ENCODE measurements at places on chromosomes 1 and 21. TPM values are rescaled to one million over a fixed set of nuclear protein-coding genes. Genes with fewer than 3 reads are reported as not detected.

GRCh38 chr1:79437540-79437939, 431.0 kb upstream of the ADGRL4 start:
- no peak overlapping the region for H3K27ac ChIP-seq
- no peak overlapping the region for H3K4me3 ChIP-seq
- no peaks in the 10 kb centered on the region for H3K36me3 ChIP-seq

DNA sequence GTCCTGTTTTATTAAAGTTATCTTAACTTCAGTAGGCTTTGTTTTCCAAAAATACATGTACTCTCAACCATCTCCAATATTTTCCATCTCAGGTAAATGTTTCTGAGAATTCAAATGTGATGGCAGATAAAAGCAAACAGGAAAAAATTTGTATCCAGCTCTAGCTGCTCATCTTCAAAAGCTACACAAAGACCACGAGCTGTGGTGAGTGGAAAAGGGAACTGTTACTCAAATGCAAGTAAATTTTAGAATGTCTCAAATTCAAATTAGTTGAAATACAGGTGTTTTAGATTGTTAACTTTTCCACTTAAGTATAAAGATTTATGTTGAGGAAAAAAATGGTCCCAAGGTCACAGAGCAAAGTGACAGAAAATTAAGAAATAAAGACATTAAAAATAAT, 216.0 kb downstream of the SLC45A1 start:
- H3K4me3 ChIP-seq = no peak overlapping the region
- no peaks in the 10 kb centered on the region for H3K4me1 ChIP-seq
- H3K27me3 ChIP-seq = no peaks in the 10 kb centered on the region
- H3K36me3 ChIP-seq = no peaks in the 10 kb centered on the region
- no peak for DNase-seq

GRCh38 chr1:174174461-174175329, 15.4 kb downstream of the RABGAP1L start:
- no peak overlapping the region for H3K27ac ChIP-seq
- DNase-seq = no peak
- H3K27me3 ChIP-seq = no peaks in the 10 kb centered on the region
- no peaks in the 10 kb centered on the region for H3K36me3 ChIP-seq

- no peaks in the 10 kb centered on the region for H3K4me1 ChIP-seq
- no peaks in the 10 kb centered on the region for H3K27me3 ChIP-seq
- H3K36me3 ChIP-seq = no peaks in the 10 kb centered on the region
- no peak overlapping the region for H3K4me3 ChIP-seq
- no peak for DNase-seq
Measured at GRCh38 chr1:11333631-11334030, 60.6 kb downstream of the UBIAD1 start.

The CENPS gene
- polyA plus RNA-seq = 13.2 TPM

- no peak overlapping the region for H3K4me3 ChIP-seq
- DNase-seq = no peak
- H3K4me1 ChIP-seq = no peaks in the 10 kb centered on the region
- H3K36me3 ChIP-seq = no peaks in the 10 kb centered on the region
Measured at GRCh38 chr1:199616947-199617346, 410.6 kb upstream of the NR5A2 start.

GRCh38 chr1:92944901-92945747, 16.1 kb downstream of the DIPK1A start:
- no peak overlapping the region for H3K4me3 ChIP-seq
- no peak for DNase-seq
- H3K27me3 ChIP-seq = no peaks in the 10 kb centered on the region
- no peak overlapping the region for H3K27ac ChIP-seq
- peaks cover 26% of the 10 kb centered on the region for H3K4me1 ChIP-seq
- H3K36me3 ChIP-seq = no peaks in the 10 kb centered on the region

GRCh38 chr1:175089136-175089718, 21.6 kb downstream of the TNN start:
- H3K36me3 ChIP-seq = no peaks in the 10 kb centered on the region
- H3K4me1 ChIP-seq = no peaks in the 10 kb centered on the region
- no peak overlapping the region for H3K4me3 ChIP-seq
- H3K27ac ChIP-seq = no peak overlapping the region
- no peak for DNase-seq

DNA sequence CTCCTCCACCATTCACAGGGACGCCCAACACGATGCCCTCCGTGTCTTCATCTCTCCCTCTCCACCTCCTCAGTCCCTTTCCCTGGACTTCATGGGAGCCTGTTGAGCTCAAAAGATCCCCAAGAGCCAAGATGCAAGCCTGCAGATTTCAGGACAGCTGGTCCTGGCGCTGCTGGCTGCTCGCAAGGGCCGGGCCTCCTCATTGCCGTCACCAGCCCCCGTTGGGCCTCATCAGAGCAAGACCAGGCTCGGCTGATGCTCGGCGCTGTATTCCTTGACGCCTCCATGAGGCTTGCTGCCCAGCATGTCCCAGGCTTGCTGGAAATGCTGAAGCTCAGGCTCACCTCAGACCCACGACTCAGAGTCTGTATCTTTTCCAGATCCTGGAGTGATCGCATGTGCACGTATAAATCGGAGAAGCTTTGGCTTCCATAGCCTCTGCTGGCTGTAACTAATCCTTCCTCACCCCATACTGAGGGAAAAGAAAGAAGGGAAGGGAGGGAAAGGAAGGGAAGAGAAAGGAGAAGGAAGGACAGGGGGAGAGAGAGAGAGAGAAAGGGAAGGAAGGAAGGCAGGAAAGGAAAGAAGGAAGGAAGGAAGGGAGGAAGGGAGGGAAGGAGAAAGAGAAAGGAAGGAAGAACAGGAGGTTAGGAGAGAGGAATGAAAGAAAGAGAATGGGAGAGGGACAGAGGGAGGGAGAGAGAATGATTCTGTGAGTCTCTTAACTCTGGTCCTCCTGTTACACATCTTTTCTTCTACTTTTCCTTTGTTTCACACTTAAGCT, 94.6 kb downstream of the KCNJ15 start:
- H3K4me3 ChIP-seq = no peak overlapping the region
- DNase-seq = no peak
- H3K36me3 ChIP-seq = no peaks in the 10 kb centered on the region
- H3K27me3 ChIP-seq = no peaks in the 10 kb centered on the region
- peaks cover 8% of the 10 kb centered on the region for H3K4me1 ChIP-seq
- H3K27ac ChIP-seq = no peak overlapping the region

DNA sequence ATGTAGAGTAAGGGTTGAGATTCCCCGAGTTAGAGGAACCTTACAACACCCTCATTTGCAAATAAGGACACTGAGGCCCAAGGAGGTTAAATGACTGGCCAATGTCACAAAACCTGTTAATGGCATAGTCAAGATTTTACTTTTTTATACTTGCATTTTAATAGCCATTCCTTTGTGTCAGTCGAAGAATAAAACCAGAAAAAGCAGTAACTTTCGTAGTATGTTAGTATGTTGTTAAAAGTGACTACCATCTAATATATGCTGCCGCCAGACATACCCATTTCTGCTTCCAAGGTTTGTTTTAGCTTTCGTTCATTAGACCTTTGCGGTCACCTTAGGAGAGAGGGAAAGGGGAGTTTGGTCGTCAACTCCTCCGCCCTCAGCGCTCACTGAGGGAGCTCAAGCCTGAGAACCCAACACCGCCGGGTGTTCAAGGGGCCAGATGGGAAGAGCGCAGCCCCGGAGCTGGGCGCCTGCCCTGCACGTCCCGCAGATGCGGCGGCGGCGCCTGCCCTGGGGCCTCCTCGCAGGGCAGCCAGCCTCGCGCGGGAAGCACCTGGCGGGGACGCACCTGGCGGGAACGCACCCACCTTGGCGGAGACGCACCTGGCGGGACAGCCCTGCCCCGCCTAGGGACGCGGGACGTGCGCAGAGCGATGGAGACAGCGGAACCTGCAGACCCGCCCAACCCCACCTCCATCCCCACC, 466 bp downstream of the VPS26C start:
- peak overlapping the region; percentile 95 for H3K4me3 ChIP-seq
- no peaks in the 10 kb centered on the region for H3K27me3 ChIP-seq
- peak overlapping the region; percentile 90 for H3K27ac ChIP-seq
- H3K4me1 ChIP-seq = peaks cover 7% of the 10 kb centered on the region
- no peak for DNase-seq
- peaks cover 3% of the 10 kb centered on the region for H3K36me3 ChIP-seq

DNA sequence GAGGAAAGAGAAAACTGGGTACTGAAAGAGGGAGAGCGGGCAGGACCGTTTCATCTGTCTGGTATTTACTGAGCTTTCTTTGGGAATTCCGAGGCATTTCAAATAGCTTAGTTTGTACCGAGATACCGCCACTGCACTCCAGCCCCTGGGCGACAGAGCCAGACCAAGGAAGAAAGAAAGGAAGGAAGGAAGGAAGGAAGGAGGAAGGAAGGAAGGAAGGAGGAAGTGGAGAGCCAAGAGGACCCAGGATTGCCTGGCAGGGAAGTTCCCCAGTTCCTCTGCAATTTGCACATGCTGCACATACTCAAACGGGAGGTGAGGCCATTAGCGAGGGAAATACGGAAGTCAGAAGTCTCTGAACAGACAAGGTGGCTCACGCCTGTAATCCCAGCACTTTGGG, 961 bp upstream of the FUCA1 start:
- H3K36me3 ChIP-seq = peaks cover 4% of the 10 kb centered on the region
- H3K4me1 ChIP-seq = peaks cover 15% of the 10 kb centered on the region
- H3K27ac ChIP-seq = peak overlapping the region; percentile 57
- DNase-seq = no peak
- H3K4me3 ChIP-seq = no peak overlapping the region

DNA sequence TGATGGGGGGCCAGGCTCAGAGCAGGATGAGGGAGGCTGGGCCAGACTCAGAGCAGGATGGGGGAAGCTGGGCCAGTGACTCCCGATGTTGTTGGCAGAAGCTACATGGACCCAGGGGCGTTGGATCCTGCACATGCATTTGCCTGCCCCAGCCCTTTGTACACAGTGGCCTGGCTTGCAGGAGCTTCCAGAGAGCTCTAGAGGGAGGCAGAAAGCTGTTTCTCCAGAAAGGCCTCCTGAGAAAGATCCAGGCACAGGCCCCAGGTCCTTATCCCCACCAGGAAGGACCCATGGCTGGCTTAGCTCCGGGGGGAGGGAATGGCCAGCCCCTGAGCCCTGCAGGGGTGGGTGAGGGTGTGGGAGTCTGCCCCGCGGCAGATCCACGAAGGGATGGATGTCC, 106.6 kb upstream of the ACTRT2 start:
- H3K4me3 ChIP-seq = no peak overlapping the region
- no peak overlapping the region for H3K27ac ChIP-seq
- DNase-seq = no peak

DNA sequence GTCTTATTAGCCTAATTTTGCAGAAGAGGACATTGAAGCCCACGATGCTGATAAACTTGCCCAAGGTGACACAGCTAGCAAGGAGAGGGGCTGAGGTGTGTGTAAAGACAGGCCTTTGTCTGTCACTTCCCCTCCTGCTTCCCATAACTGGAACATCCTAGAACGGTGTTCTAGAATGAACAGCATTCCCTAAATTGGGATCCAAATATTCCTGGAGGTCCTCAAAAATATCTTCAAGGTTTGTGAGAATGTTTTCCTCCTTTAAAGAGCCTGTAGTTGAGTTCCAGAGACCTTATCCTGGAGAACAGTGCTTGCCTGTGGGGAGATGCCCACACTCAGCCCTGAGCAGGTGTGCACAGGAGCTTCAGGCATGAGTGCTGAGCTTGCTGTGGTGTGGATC, 41.5 kb upstream of the SAMD13 start:
- no peak overlapping the region for H3K27ac ChIP-seq
- H3K36me3 ChIP-seq = no peaks in the 10 kb centered on the region
- DNase-seq = no peak
- H3K27me3 ChIP-seq = no peaks in the 10 kb centered on the region
- H3K4me3 ChIP-seq = no peak overlapping the region

- no peak overlapping the region for H3K4me3 ChIP-seq
- H3K36me3 ChIP-seq = no peaks in the 10 kb centered on the region
- DNase-seq = no peak
Measured at GRCh38 chr1:220803401-220804201, 16.9 kb downstream of the MTARC1 start.

The NOS1AP gene
- not detected for polyA plus RNA-seq

GRCh38 chr1:27392778-27393635, 585 bp downstream of the GPR3 start:
- peak overlapping the region; percentile 57 for H3K4me3 ChIP-seq
- DNase-seq = no peak
- H3K27me3 ChIP-seq = no peaks in the 10 kb centered on the region
- peaks cover 18% of the 10 kb centered on the region for H3K4me1 ChIP-seq
- H3K36me3 ChIP-seq = no peaks in the 10 kb centered on the region

GRCh38 chr1:202229376-202229775, 35.8 kb downstream of the LGR6 start:
- no peaks in the 10 kb centered on the region for H3K27me3 ChIP-seq
- no peak overlapping the region for H3K27ac ChIP-seq
- no peak overlapping the region for H3K4me3 ChIP-seq
- DNase-seq = no peak

- H3K27ac ChIP-seq = no peak overlapping the region
- no peak for DNase-seq
- no peaks in the 10 kb centered on the region for H3K4me1 ChIP-seq
- H3K4me3 ChIP-seq = no peak overlapping the region
Measured at GRCh38 chr1:52166996-52167753, 25.3 kb downstream of the ZFYVE9 start.

DNA sequence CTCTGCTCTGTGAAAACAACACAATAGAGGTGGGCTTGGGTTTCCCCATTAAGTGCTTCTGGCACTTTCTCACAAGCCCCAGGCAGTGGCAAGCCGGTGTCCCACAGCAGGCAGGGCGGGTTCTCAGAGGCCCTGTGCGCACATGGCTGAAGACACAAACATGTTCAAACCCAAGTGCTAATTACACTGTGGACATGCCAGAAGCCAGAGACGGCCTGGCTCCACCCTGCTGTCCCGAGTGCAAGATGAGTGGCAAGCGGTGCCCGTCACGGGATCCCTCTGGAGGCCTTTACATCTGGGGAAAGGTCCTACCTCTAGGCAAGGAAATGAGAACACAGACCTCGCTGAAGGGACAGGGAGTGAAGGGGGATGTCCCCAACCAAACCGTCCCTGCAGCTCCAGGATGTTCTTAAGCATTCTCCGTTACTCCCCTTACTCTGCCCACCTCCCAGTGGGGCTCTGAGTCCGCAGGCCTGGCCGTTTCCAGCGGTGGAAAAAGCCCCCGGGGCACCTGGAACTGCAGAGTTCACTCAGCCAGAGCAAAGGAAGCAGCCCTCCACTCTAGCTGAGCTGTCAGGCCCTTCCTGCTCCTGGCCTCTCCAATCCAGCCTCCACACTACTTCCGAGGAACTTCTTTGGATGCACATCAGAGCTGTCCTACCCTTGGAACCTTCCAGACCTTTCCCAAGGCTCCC, 57.4 kb downstream of the SLC66A1 start:
- no peaks in the 10 kb centered on the region for H3K4me1 ChIP-seq
- H3K27me3 ChIP-seq = no peaks in the 10 kb centered on the region
- no peak overlapping the region for H3K4me3 ChIP-seq
- no peak for DNase-seq
- peaks cover 63% of the 10 kb centered on the region for H3K36me3 ChIP-seq
- H3K27ac ChIP-seq = peak overlapping the region; percentile 12

- no peak overlapping the region for H3K27ac ChIP-seq
- H3K36me3 ChIP-seq = peaks cover 16% of the 10 kb centered on the region
- no peaks in the 10 kb centered on the region for H3K27me3 ChIP-seq
Measured at GRCh38 chr1:1402072-1402900, 3.2 kb upstream of the CCNL2 start.

- no peaks in the 10 kb centered on the region for H3K36me3 ChIP-seq
- no peak overlapping the region for H3K27ac ChIP-seq
- no peak for DNase-seq
- no peak overlapping the region for H3K4me3 ChIP-seq
- H3K27me3 ChIP-seq = no peaks in the 10 kb centered on the region
- H3K4me1 ChIP-seq = no peaks in the 10 kb centered on the region
Measured at GRCh38 chr1:12040457-12041051, 21.3 kb downstream of the MIIP start.

Measured in naive thymus-derived CD4-positive, alpha-beta T cell (primary cell).